Trophoblast cell (in vitro differentiated cells and primary cell): ENCODE measurements at places on chromosomes 12 and 14.

DNA sequence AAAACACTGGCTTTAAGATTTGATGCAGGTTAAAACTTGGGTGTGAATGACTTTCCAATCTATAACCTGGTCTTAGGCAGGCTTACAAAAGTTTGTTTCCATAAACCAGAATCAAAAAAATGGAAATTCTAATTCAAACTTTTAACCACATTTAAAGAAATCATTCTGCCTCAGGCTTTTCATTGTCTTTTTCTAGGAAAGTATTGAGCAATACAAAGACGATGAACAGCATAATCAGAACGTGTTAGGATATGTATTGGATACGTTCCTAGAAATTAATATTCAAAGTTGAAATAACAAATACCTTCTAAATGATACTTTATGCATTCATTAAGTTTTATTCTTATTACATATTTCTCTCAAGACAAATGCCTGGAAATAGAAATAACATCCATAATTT lies 172.9 kb downstream of the CEP128 start:
- DNase-seq, result no peak

GRCh38 chr12:132268674-132269073 lies 60.7 kb downstream of the GALNT9 start:
- DNase-seq, result no peak

- no peak for DNase-seq
These were observed 8.0 kb upstream of the RNU6-8 start for GRCh38 chr14:32211068-32211404.

DNA sequence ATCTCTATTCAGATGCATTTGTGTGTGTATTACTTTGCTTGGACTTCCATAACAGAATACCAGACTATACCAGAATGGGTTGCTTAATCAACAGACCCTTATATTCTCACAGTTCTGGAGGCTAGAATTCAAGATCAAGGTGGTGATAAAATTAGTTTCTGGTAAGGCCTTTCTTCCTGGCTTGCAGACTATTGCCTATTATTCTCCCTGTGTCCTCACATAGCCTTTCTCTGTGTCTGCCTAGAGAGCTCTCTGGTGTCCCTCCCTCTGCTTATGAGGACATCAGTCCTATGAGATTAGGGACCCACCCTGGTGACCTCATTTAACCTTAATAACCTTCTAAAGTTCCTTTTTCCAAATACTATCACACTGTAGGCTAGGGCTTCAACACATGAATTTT lies 106.0 kb downstream of the FAR2 start:
- peak; percentile 88 for DNase-seq

GRCh38 chr14:100813291-100813690 lies 12.6 kb upstream of the MEG3 start:
- DNase-seq, result no peak

DNA sequence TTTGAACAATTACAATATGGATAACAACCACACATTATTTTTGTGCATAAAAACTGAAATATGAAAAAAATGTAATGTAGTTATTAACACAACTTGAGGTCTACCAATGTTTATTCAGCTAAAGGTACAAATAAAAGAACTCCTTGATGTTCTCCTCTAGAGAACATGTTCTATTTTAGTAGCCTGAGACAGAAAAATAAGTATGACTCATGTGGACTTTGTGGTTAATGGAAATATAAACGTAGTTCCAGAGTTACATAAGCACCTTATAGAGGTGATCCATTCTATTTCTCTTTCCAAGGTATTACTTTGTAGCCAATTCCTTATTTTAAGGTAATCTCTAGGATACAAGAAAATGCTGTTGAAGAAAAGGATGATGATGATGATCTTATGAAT lies 25.7 kb downstream of the ALKBH1 start:
- DNase-seq, result no peak
